Frontal cortex (tissue), 4 donors: ENCODE measurements at places on chromosomes 4 and X. TPM values are rescaled to one million over a fixed set of nuclear protein-coding genes. Genes with fewer than 3 reads are reported as not detected.

- no peak for DNase-seq
Observed at GRCh38 chrX:13522811-13523210, 46.6 kb upstream of the EGFL6 start.

DNA sequence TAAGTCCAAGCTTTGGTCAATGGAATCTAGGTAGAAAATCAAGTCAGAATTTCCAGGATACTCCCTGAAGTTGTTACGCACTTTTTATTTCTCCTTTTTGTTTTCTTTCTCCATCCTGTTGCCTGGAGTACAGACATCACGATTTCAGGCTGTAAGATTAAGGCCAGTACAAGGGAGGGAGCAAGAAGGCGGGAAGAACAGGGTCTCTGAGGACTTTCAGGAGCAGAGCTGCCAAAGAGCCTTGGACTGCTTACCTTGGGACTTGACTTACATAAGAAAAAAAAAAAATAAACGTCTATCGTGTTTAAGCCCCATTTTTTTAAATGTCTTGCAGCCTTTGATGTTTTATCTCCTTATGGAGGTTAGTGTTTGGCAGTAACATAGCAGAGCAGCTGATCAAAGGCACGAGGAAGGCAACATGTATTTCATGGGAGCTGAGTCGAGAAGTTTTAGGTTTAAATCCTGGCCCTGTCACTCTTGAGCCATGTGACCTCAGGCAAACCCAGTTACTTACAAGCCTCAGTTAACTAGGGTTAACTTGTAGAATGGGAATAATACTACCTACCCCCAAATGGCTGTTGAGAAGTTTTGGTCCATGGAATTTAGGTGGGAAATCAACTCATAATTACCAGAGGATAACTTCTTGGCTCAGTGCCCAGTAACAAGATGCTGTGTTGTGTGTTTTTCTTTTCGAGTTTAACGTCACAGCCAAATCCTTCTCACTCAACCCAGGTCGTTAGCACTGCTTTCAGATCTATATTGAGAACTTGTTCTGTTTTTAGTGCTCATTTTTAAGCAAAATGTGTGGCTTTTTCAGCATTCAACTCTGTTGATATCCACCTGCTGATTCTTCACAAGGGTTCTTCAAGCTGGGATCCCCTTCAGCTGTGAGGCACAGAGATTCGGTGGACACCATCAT is 106.8 kb downstream of the CLNK start:
- no peak for DNase-seq

DNA sequence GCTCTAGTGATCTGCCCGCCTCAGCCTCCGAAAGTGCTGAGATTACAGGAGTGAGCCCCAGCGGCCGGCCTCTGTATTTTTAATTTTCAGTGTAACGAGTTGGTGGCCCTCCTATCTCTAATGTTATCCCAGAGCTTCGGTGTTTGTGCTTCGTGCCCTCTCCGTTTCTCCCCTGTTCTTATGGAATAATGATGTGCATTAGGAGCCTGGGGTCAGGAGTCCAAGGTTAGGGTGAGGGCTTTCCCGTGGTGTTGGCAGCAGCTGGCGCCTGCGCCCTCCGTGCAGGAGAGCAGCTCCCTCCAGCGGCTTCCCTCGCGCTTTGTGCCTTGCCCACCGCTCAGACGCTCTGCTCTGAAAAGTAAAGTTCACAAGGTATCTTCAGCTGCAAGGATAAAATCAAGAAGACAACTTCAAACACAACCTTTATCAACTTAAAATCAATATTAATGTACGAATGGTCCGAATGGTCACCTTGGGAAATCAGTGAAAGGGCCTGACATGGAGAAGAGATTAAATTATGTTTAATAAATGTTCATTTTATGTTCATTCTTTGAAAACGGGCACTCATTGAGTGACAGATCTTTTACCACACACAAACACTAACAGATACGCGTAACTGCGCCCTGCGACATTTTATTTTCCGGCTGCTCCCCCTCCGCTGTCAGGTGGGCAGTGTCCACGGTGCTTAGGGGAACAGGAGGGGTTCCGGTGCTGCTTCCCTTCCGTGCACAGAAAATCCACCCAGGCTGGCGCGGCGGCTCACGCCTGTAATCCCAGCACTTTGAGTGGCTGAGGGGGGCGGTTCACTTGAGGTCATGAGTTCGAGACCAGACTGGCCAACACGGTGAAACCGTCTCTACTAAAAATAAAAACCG is 62.4 kb downstream of the TRAPPC11 start:
- no peak for DNase-seq

DNA sequence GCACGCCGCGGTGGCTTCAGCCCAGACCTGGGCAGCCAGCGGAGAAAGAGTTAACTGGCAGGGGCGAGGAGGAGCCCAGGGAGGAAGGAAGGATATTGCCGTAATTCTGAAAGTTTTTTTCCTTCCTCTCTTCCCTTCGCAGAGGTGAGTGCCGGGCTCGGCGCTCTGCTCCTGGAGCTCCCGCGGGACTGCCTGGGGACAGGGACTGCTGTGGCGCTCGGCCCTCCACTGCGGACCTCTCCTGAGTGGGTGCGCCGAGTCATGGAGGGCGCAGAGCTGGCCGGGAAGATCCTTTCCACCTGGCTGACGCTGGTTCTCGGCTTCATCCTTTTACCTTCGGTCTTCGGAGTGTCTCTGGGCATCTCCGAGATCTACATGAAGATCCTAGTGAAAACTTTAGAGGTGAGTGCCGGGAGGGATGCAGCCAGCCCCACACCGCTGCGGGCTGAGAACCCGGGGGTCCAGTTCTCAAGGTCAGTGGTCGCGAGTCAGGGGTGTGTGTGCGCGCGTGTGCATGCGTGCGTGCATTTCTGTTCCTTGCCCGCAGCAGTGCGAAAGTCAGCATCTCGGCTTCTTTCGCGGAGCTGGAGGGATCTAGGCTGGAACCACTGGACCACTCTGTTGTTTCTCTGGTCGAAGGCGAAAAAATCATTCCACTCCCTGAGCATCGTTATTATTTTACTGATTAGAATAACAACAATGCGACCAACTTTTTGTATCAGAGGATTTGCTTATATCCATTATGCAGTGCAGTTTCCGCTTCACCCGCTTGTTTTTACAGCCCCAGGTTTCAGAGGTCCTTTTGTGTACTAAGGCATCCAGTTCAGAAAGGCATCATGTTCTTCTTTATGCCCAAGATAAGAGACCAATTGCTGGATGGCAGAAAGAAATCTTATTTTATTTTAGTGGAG is 709 bp downstream of the GPAT3 start:
- DNase-seq, result no peak

- DNase-seq, result no peak
Observed at GRCh38 chr4:80790152-80790551, 240.4 kb upstream of the BMP3 start.

DNA sequence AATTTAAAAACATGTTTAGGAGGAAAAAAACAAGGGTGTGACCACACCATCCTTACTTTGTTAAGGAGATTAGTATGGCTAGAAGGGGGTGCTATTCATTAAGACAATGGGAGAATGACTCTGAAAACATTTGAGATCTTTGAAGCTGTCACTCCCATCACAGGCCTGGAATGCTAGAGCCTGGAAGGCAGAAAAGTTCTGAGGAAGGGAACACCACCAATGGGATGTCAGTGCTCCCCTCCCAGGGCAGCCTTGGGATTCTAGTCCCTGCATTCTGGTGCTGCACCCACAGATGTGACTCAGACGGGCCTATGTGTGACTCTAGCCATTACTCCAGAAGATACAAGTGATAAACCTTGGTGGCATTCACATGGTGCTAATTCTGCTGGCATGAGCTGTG is 162.2 kb upstream of the ANXA10 start:
- no peak for DNase-seq

DNA sequence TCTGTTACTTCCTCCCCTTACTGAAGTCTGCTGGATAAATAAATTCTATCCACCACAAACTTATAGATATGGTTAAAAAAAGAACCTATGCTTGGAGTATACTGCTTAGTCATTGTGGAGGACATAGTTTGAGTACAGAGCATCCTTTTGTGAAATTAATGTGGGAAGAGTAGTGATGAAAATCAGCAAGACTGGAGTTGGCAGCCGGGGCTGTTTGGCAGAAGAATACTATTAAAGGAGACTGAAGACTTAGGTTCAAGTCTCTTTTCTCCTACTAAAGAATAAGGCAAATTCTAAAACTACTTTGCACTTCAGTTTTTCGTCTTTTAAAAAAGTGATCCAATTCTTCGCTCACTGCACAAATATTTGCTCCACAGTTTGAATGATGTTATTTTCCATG is 326.6 kb upstream of the ATOH1 start:
- DNase-seq, result no peak

DNA sequence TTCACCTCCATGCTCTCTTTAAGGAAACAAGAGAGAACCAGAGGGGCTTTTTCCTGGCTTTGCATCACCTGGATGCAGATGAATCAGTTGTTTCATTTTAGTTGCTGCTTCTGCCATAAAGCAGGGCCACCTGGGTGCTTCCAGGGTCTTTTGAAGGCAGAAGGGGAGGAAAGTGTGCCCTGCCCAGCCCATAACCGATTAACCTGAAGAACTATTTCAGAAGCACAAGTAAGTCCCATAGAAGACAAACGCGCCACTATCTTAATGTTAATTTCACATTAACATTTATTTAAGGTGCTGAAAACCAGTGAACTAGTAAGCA is 32.1 kb downstream of the IRF2 start:
- no peak for DNase-seq

GRCh38 chr4:26992657-26993361 is 132.2 kb downstream of the STIM2 start:
- no peak for DNase-seq

GRCh38 chrX:2313864-2314640 is 186.7 kb downstream of the DHRSX start:
- no peak for DNase-seq

DNA sequence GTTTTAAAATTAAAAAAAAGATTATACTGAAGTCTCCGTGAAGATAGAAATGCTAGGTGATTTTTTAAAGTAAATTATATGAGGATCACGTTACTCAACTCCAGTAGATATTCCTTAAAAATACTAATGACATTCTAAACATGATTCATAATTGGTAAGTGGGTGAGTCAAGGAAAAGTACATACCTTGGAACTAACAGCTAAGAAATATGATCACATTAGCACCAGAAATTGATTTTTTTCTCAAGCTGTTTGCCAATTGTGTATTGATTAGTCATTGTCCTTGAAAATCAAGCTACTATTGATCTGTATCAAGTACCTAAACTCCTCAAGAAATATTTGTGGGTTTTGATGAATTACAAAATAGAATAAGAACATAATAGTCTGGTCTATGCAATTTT is 362.6 kb upstream of the PPP1R2C start:
- DNase-seq, result no peak

DNA sequence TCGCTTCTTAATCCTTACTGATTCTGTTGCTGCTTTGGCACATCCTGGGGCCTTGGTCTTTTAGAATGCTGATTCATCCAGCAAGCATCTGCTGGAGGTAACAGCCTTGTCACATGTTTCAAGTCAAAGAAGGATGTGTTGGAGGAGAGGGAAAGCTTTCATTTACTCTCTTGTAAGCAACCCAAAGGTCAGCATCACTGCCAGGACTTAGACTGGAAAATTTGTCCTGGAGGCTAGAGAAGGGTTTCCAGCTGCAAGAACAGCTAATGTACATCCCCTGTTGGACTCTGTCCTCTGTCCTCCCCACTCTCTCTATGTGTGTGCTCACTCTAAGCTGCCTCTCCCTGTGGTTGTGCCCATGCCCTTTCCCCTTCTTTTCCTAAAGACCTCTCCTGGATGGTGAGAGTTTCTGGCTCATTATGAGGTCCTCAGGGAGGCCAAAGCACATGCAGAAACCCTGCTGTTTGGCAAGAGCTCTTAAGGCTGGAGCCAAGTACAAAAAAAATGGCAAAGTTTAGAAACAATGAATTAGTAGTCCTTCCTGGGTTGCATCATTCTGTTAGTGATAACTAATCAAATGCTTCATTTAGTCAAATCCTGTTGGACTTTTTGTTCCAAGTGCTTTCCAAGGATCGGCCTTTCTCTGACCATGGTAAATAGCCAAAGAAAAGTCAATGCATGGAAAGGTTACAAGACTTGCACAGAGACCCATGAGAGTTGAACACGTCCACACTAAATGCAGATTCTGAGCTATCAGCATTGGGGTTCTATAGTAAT is 13.4 kb upstream of the SRPX start:
- no peak for DNase-seq

DNA sequence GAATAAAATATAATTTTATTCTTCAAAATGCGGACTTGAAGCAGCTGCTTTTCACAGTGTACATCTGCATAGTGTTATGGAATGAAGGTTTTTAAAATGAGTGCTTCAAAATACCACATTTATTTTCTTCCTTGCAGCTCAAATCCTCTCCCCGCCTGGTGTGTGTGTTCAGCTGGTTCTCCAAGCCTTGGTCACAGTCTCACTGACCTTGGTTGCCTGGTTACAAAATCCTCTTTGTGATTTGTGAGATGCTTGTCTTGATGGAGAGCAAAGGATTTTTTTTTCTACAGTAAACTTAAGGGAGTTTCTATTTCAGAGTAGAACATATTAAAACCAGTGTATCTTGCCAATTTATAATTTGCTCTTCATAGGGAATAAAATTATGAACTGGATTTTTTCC is 139.2 kb downstream of the PCDH18 start:
- DNase-seq, result no peak

DNA sequence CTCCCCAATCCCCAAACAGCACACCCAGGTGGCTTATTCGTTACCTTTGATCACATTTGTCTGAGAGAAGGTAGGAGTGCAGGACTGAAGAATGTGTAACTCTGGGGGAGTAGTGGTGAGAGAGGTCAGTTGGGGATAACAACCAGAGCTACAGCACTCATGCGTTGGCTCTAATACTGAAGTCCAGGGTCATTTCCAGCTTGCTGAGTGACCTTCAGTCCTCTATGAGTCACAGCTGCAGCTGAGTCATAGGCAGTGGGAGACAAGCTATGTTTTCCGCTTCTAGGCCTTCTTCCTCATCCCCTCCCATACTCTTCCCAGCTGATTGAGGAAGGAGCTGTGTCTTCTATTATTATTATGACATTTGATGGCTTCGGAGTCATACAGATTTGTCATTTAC is 31.6 kb upstream of the CT47C1 start:
- DNase-seq, result peak; percentile 12

GRCh38 chrX:88437563-88437962 is 309.5 kb upstream of the CPXCR1 start:
- no peak for DNase-seq

SLC6A14 gene
- total RNA-seq, result not detected

RAI2 gene
- total RNA-seq, result 2.9 TPM

TCEAL2 gene
- total RNA-seq, result 33.4 TPM

ZMAT1 gene
- total RNA-seq, result 6.5 TPM

DAPP1 gene
- 0.41 TPM for total RNA-seq

MOSPD2 gene
- total RNA-seq, result 11.8 TPM

KCTD8 gene
- 2.4 TPM for total RNA-seq

PACRGL gene
- 53.8 TPM for total RNA-seq

MAD2L1 gene
- 4.9 TPM for total RNA-seq

DCAF12L1 gene
- 0.41 TPM for total RNA-seq

OPHN1 gene
- total RNA-seq, result 39.1 TPM

NSUN7 gene
- 11.0 TPM for total RNA-seq

FGF2 gene
- 12.2 TPM for total RNA-seq
